GM10248 (cell line): ENCODE measurements at places on chromosomes 7 and 10.

DNA sequence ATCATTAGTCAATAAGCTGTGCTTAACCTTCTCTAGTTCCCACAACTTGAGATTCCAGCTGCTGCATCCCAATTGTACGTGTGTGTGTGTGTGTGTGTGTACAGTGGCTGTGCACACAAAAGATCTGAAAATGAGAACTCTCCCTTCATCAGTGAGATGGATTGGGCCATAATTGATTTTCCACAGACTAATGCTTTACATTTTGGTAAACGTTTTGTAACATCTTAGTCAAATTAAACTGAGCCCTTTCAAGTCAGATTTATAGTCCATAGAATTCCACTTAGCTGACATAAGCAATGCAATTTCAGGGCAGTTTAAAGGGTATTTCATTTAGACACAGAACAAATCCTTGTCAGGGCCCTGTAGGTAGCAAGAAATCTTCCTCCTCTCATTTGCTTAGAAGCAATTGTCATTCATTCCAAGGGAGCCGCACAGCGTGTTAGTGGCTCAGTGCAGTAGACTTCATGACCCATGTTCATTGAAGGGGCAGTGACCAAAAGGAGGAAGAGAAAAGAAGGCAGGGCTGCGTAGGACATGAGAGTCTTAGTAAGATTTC, 1123.5 kb upstream of the AUTS2 start:
- no peak for DNase-seq

GRCh38 chr10:79982861-79983260, 34.0 kb upstream of the SFTPD start:
- no peak for DNase-seq

- no peak for DNase-seq
Observed at GRCh38 chr7:18520450-18521235, 25.1 kb downstream of the HDAC9 start.

GRCh38 chr7:151840088-151840910, 36.6 kb downstream of the PRKAG2 start:
- DNase-seq: no peak
